ENCODE measurements at places on chromosomes 4 and X.

- no peak for DNase-seq
These were observed 44.8 kb downstream of the RBPJ start for GRCh38 chr4:26365537-26366150.

DNA sequence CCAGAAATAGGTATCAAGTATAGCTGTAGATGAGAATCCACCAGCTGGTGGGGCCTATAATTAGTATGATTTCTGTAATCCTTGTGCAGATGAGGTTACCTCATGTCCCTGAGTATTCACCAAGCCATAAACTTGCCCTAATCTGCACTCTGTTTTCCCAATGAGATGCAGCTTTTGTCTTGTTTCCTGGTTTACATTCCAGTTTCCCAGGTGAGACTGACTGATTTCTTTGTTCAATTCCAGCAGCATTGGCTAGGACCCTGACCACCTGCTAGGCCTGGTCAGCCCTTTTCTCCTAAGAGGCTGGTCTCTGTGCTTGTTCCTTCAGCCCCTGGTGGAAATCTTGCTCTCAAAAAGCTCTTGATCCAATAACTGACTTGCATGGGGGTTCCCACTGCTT is 44.6 kb downstream of the GABRB1 start:
- DNase-seq = no peak

DNA sequence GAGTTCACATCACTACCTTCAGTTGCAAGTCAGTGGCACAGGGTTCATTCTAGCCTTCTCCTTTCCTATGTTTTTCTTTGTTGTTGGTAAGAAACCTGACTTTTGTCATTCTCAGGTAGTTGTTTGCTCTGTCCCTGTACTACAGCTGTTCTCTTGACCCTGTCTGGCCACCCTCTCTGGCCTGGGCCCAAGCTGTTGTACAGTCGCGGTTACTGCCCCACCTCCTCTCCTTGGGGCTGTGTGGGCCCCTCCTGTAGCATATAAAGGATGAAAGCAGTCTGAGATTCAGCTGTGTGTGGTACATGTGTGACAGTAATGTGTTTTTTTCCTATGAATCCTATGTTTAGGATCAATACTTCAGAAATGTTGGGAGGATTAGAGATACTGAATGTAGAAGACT is 12.5 kb downstream of the MOB1B start:
- DNase-seq = no peak

- DNase-seq = no peak
These were observed 62.8 kb downstream of the UCHL1 start for GRCh38 chr4:41319553-41319952.

- DNase-seq = no peak
These were observed 84.5 kb downstream of the CD99L2 start for GRCh38 chrX:150813922-150814321.

DNA sequence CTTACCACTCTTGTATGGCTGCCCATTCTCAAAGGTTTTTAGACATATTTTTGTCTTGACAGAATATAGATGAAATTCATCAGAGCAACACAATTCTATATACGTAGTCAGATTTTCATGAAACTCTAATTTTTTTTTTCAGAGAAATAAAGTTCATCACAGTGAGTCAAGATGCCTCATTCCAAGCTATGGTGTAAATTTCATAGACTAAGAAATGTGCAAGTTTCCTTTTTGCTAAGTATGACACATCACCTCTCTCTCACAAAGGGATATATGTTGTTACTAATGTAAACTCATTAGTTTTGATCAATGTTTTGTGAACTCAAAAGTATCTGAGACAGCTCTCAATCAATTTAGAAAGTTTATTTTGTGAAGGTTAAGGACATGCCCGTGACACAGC is 60.4 kb upstream of the ATXN3L start:
- no peak for DNase-seq

All from stimulated activated CD4-positive, alpha-beta T cell treated with anti-CD3 and anti-CD28 coated beads, TNF-alpha, amount 100 ng/mL, for 4 hours (primary cell).